ENCODE measurements at places on chromosomes 5 and 9.
A peak's percentile ranks its signal among the peaks of the same experiment; 100 is the strongest.

- peak; percentile 70 for DNase-seq
Observed at GRCh38 chr5:111680737-111681413, 76.1 kb downstream of the NREP start.

- DNase-seq, result no peak
Observed at GRCh38 chr5:44565360-44565759, 176.1 kb upstream of the FGF10 start.

DNA sequence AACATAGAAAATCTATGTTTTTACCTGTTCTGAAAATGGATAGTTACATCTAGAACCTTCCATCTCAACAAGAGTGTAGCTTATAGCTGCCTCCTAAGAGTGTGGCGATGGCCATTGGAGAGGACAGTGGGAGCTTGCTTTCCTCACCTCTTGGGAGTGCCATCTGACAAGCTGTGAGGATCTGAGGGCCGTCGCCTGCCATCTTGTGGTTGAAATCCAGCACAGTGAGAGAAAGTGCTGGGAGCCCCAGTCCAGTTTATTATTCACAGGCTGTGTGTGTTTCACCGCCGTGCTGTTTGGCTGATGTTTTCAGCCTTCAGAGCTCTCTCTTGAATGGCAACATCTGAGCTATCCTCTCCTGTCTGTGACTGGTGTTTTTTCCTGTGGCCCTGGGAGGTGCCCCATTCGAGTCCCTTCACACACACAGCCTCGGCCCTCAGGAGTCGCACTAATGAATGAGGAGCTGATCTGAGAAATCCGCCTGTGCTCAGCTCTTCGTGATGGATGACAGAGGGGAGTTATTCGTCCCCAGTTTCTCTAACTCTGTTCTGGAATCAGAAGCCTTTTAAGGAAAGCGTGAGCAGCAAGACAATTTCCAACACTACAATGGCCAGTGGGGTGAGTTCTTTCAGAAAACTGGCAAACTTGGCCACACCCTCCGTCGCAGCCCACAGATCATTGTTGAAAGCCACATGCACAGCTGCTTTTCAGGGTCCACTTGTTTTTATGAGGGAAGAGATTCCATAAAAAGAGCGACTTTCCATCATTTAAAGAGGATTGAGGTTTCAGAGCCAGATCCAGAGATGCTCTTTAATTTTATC lies 170.3 kb downstream of the PDZD2 start:
- no peak for DNase-seq

DNA sequence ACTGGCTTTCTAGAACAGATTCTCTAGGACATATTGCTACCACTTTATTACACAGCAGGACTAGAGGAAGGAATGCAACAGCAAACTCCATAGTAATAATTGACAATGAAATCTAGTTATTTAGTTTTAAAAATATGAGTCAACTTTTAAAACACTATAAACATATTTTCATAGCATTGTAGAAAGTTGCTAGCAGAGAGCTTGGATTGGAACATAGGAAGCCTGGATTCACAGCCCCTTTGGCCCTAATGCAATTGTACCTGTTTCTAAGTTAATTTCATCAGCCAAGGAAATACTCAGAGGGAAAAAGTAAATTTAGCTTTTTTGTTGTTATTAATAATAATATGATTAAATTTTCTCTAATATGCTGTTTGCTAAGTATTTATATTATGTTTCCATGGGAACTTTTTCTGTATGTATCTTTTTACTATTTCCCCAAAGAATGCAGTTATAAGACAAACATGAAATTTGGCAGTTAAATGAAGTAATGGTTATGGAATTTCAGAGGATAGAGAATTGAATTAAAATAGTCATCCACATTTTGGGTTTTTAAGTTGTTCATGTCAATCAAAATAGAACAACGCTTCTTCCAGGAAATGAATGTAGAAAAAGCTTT lies 45.6 kb downstream of the VCAN start:
- DNase-seq, result no peak

GRCh38 chr5:72554897-72555296 lies 47.7 kb upstream of the ZNF366 start:
- no peak for DNase-seq

DNA sequence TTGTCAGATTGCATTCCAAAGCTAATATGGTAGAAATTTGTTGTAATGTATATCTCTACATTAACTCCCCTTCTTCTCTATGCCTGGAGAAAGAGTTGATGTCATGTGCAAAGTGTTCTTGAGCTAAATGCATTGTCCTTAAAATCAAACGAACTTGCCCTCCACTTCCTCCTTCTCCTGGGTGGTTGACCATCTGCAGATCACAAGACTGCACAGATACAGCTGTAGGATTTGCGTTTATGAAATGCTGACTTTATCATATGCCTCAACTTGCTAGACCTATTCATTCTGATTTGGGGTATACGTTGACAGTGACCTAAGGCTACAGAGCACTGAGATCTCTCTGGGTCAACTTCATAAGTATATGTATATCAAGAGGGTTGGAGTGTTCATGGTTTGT lies 8.3 kb downstream of the TRIM32 start:
- DNase-seq, result no peak

GRCh38 chr5:77920359-77921058 lies 144.4 kb upstream of the TBCA start:
- DNase-seq, result no peak

DNA sequence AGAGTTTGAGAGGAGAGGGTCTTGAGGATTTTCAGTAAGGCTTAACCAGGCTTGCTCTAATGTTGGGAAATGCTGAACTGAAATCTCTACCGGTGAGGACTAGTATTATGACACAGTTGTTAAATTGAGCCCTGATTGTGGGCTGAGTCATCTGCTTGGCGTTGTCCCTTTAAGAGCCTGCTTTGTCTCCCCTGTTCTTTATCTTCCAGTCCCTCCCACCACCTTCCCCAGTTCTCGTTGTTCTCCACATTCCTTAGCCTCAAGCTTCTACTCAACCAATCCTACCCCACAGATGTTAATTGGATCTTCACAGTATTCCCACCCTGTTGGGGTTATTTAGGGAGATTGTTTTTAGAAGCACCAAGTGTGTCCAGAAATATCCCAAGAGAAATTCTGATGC lies 57.6 kb downstream of the ANKRD55 start:
- DNase-seq, result no peak

GRCh38 chr5:36325196-36325595 lies 23.5 kb upstream of the RANBP3L start:
- DNase-seq, result no peak

GRCh38 chr5:168681556-168682183 lies 102.5 kb upstream of the PANK3 start:
- no peak for DNase-seq

DNA sequence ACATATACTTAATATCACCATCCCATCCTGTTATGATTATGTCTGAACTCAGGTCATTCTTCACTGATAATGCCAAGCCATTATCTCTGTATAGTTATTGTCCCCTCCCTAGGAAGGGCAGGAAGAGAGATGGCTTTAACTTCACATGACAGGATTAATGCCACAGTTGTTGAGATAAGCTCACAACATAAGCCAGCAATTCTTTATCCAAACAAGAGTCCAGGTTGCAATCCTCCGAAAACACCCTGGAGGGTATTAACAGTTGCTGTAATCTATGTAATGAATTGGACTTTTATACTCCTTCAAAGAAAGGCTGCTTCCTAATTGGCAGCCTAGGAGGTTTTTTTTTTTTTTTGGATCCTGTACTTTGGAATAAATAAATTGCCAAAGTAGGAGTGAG lies 779.4 kb downstream of the SEMA5A start:
- DNase-seq, result no peak

DNA sequence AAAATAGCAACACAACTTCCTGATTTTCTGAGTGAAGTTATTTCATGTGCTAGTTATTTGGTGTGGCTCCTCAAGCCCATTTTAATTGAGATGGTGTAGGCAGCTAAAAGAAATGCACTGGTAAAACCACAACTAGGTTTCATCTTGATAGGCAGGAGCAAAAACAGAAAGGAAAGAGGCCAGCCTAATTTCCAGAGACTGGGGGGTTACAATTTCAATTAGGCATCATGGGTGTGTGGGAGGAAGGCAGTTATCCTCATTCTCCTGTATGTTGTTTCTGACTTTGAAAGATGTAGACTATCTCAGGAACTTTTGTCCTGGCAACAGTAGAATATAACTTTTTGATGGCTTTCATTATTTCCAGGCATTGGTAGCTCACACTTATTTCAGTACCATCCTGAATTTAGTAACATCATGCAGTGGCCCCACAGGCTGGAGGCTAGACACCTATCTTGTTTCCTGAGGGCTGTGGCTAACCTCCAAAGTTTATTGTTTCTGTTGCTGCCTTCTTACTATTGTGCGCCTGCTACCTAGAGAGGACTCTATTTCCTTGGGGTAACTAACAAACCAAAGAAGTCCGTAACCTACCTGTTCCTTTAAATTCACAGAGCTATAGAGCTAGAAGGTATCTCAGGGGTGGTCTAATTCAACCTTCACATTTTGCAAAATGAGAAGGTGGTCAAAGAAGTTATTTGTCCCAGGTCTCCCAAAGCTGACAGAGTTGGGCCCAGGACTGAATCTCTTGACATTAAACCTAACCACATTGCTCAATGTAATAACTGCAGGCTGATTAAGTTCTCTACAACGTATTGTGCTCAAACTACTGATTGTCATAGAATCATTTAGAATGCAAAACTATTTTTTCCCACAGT lies 42.4 kb downstream of the FYB1 start:
- no peak for DNase-seq

GRCh38 chr9:128635266-128636023 lies 21.2 kb downstream of the DYNC2I2 start:
- peak; percentile 50 for DNase-seq

GRCh38 chr5:133845271-133845670 lies 123.2 kb downstream of the C5orf15 start:
- DNase-seq, result no peak

GRCh38 chr9:71302776-71303175 lies 181.4 kb upstream of the TRPM3 start:
- DNase-seq, result no peak

DNA sequence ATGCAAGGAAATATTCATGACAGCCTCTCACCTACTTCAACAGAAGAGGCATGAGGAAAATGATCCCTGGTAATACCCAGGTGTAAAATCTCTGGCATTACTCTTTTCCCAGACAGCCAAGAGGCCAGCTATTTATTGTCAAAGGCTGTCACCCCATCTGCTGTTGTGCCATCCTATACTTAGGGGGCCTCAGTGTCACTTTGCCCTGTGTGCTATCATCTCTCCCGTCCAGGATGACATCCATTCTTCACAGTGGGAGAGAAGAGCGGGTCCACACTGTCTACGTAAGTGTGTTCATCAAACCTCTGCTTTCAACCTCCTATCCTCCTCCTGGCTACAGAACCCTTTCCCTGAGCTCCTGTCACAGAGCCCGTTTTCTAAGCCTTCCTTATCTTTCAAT lies 82.6 kb downstream of the MYO10 start:
- DNase-seq, result peak; percentile 52

GRCh38 chr5:154786414-154786813 lies 31.2 kb downstream of the LARP1 start:
- DNase-seq, result no peak

- no peak for DNase-seq
Observed at GRCh38 chr9:110835404-110835803, 166.8 kb downstream of the MUSK start.

DNA sequence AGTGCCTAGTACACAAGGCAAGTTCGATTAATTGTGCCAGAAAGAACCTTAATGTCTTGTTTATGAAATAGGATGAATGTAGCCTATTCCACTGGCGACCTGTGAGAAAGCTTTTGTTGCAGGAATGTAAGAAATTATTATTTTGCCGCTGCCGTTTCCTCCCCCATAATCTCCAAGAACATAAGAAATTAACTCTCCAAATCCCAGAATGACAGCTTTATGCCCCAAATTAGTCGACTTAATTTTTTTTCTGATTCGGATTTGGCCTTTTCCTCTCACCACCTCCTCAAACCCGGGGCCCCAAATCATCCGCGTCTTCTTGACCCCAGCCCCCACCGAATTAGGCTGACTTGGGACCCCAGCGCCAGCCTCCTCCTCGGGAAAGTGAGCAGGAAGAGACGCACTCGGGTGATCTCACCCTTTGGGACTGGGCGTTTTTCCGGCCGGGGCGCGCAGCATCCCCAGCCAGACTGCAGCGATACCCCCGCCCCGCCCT lies 682 bp upstream of the SPTAN1 start:
- DNase-seq, result no peak

DNA sequence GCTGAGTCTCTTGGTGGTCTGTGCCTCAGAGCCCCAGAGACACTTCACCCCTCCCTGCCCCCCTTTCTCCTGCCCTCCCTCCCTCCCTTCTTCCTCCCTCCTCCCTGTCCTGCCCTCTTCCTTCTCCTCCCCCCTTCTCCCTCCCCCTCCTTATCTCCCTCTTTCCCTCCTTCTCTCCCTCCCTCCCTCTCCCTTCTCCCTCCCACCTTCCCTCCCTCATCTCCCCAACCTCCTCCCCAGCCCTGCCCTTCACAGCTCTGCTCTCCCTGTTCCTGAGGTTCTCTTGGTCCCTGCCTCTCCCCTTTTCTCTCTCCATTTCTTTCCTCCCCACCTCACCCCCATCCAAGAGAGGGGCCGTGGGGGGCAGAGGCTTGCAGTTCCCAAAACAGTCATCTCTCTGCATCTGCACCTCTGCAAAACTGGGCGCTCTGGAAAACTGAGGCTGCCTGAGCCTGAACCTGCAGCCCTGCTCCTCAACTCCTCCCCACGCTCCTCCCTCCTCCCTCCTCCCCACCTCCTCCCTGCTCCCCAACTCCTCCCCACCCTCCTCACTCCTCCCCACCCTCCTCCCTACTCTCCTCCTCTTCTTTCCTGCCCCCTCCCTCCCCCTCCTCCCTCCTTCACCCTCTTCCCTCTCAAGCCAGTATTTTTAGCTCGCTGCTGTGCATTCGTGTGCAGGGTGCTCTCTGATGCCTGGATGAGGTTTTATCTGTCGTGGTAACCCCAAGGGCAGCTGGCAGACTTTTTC lies 219.1 kb downstream of the C9orf50 start:
- no peak for DNase-seq

GRCh38 chr9:68912561-68912960 lies 101.4 kb downstream of the PRKACG start:
- DNase-seq, result no peak

DNA sequence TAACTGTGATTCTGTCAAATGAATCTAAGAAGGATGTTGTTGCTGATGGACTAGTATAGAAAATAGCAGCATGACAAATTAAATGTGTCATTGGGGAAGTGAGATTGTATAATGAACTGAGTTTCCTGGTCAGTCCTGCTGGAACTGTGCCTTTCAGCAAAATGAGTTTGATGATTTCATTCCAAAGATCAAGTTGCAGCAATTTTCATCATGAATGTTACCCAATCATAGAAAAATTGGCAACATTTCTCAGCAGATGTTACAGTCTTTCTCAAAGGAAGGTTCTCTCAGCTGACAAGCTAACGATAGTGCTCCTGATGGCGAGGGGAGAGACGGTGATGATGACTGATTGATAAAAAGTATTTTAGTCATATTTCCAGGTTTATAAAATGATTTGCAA lies 10.7 kb downstream of the PCDHAC2 start:
- peak; percentile 16 for DNase-seq
